Activated CD8-positive, alpha-beta memory T cell treated with anti-CD3 and anti-CD28 coated beads, Interleukin-2, amount 10 ng/mL, durations not matched to agents 7 days and 5 days (primary cell): ENCODE measurements at places on chromosomes 6 and 20. TPM values are rescaled to one million over a fixed set of nuclear protein-coding genes. Genes with fewer than 3 reads are reported as not detected.

Gene GMPR
- 11.8 TPM for total RNA-seq

Gene CDC5L
- total RNA-seq, result 22.2 TPM

Gene CRIP3
- 0.66 TPM for total RNA-seq

Gene SLC44A4
- not detected for total RNA-seq

Gene NR2E1
- total RNA-seq, result not detected

Gene TNFRSF21
- 0.09 TPM for total RNA-seq

Gene LTB
- 839 TPM for total RNA-seq

Gene FILIP1
- not detected for total RNA-seq
